ENCODE measurements at places on chromosomes 11 and 22. TPM values are rescaled to one million over a fixed set of nuclear protein-coding genes. Genes with fewer than 3 reads are reported as not detected.

PHF21B gene
- total RNA-seq = not detected

MRGPRX4 gene
- total RNA-seq = not detected

RAPSN gene
- total RNA-seq = 0.30 TPM

KCNQ1 gene
- total RNA-seq = not detected

HTR3A gene
- total RNA-seq = not detected

FCHSD2 gene
- 18.5 TPM for total RNA-seq

PLAAT4 gene
- 0.65 TPM for total RNA-seq

MPZL3 gene
- total RNA-seq = 20.1 TPM

YPEL4 gene
- total RNA-seq = not detected

MUC2 gene
- total RNA-seq = not detected

OR8G1 gene
- not detected for total RNA-seq

OR8U1 gene
- total RNA-seq = not detected

SCGB1C1 gene
- not detected for total RNA-seq
